ENCODE measurements at places on chromosomes 13 and 19. TPM values are rescaled to one million over a fixed set of nuclear protein-coding genes. Genes with fewer than 3 reads are reported as not detected.

The ZNF681 gene
- total RNA-seq: 4.4 TPM

- DNase-seq: no peak
Observed at GRCh38 chr13:67632590-67632989, 402.5 kb upstream of the PCDH9 start.

GRCh38 chr13:44045180-44045562 is 165.5 kb downstream of the LACC1 start:
- DNase-seq: no peak

The ZNF607 gene
- total RNA-seq: 3.9 TPM

GRCh38 chr19:5914946-5915781 is 1.1 kb downstream of the CAPS start:
- no peak for DNase-seq

The KLK4 gene
- total RNA-seq: not detected
